ENCODE measurements at places on chromosomes 1 and 21.

- no peak for DNase-seq
Observed at GRCh38 chr1:216740331-216740730, 17.1 kb upstream of the ESRRG start.

DNA sequence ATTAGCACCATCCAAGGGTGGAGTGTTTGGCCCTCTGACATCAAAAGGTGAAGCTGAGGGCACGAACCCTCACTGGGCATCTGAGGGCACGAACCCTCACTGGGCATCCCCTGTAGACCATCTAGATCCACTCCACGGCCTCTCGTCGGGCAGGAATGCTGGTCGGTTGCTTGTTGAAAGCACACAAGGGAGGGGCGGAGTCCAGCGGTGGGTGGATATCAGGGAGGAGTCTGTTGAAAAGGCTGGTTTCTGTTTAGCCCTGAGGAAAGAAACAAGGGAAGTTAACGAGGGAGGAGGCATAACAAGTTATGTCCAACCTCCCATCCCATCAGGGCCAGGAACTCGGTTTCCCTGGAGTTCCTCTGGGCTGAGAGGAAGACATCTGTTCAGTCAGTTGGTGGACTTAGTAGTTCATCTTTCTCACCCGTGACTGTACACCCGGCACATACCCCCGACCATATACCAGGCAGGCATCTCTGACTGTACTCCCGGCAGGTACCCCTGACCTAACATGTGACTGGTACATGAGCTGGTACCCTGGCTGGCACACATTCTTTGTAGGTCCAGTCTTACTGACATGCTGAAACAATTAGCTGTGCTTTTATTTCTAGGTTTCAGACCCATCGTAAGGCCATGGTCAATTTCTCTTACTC, 32.1 kb upstream of the PDE9A start:
- no peak for DNase-seq

DNA sequence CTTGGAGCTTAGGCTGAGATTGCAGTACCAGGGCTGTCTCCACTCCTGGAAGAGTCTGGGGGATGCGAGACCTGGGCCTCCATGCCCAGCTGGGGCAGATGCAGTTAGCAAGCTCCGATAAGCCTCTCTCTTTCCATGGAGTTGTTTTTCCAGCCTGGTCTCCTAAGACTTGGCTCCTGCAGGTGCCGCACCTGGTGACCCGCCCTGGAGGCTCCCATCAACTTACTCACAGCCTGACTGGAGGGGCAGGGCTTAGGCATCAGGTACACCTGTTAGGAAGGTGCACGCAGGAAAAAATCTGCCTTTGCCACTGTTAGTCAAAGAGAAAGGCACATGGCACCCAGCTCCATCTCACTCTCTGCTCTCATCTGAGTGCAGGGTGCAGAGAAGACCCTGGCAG, 198.1 kb upstream of the TMEM51 start:
- DNase-seq = no peak

GRCh38 chr1:11800756-11801433, 4.9 kb downstream of the MTHFR start:
- DNase-seq = no peak

- DNase-seq = no peak
Observed at GRCh38 chr1:67683316-67683715, 1.7 kb upstream of the GADD45A start.

GRCh38 chr1:212667223-212668139, 32.2 kb downstream of the BATF3 start:
- DNase-seq = no peak

DNA sequence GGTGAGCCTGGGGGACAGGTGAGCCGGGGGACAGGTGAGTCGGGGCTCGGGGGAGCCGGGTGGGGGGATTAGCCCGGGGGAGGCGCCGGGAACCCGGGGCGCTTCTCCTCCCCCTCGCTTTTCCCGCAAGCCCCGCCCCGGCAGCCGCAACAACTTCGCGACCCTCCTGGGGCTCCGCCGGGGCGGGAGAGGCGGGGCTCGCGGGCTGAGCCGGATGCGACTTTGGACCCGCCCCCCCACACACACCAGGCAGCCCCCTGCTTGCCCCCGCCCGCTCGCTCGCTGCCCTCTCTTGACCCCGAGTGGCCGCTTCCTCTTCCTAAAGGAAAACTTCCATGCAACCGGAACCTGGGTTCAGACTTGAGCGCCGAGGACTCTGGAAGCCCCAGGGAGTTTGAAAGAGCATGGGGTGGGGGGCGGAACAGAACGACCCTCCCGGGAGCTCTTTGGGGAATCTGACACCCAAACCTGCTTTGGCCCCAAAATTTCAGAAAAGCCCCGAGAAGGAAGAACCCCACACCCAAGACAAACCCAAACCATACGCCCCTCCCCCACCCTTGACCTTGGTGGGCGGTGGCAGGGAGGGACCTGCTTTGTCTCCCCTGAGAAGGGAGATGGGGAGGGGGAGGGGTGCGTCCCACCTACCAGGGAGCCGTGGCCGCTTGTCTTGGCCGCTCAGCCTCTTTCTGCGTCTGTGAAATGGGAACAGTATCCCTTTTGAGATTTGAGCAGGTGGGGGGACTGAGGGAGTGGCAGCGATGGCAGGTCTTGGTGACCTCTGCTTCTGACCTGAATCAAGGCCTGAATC, 550 bp downstream of the ARHGEF16 start:
- no peak for DNase-seq

- no peak for DNase-seq
Observed at GRCh38 chr1:99656701-99657100, 10.8 kb downstream of the PALMD start.

GRCh38 chr1:33724348-33724747, 139.5 kb upstream of the HMGB4 start:
- no peak for DNase-seq

DNA sequence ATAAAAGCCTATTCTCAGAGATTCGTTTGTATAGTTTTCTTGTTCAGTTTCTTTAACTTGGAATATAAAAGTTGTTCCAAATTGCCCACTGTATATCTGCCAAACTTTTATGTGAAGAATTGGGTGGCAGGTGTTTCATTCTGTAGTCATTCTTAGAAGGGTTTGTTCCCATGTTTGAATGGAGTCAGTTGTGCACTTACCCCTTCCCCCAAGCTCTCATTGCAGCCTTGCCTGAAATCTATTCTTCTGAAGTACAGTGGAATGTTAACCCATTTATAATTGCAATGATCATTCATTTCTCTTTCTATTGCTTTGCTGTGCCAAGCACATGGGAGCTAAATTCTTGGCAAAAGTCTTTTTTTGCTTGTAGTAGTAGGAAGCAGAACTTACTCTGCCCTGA, 375.3 kb upstream of the C1orf87 start:
- DNase-seq = no peak

DNA sequence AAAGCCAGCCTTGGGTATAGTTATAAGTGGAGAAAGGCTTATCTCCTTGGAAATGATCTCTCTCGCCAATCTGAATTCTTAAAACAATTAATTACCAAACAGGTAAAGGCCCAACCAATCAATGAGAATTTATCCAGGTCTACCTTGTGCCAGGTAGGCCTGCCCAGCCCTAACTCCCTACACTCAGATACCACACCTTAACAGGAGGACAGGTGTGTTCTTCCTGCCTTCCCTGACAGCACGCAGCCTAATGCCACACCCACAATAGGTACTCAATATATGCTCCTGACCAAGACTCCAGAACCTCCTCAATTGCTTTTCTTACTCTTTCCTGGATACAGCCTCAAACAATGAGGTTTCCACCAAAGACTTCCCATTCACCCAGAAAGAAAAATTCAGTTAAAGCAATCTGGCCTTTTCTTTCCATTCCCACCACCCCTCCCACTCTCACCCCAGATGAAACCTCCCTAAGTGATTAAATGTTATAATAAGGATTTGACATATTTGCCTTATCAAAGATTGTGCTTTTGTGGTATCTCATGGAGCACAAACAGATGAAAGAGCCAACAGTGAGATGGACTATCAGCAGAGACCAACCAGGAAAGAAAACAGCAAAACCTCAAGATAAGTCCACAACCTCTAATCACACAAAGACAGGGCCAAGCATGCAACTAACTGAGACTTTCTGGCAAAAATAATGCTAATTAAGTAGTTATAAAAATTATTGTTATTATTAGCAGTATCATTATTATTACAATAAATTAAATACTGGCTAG, 25.6 kb downstream of the TRABD2B start:
- DNase-seq = no peak

DNA sequence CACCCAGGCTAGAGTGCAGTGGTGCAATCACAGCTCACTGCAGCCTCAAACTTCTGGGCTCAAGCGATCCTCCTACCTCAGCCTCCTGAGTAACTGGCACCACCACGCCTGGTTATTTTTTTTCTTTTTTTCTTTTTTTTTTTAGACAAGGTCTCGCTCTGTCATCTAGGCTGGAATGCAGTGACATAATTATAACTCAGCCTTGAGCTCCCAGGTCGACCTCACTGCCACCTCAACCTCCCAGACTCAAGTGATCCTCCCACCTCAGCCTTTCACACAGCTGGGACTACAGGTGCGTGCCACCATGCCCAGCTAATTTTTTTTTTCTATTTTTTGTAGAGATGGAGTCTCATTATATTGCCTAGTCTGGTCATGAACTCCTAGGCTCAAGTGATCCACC, 66.9 kb upstream of the ECE1 start:
- DNase-seq = no peak

- DNase-seq = peak; percentile 63
Observed at GRCh38 chr1:10960411-10961299, 51.8 kb upstream of the TARDBP start.

DNA sequence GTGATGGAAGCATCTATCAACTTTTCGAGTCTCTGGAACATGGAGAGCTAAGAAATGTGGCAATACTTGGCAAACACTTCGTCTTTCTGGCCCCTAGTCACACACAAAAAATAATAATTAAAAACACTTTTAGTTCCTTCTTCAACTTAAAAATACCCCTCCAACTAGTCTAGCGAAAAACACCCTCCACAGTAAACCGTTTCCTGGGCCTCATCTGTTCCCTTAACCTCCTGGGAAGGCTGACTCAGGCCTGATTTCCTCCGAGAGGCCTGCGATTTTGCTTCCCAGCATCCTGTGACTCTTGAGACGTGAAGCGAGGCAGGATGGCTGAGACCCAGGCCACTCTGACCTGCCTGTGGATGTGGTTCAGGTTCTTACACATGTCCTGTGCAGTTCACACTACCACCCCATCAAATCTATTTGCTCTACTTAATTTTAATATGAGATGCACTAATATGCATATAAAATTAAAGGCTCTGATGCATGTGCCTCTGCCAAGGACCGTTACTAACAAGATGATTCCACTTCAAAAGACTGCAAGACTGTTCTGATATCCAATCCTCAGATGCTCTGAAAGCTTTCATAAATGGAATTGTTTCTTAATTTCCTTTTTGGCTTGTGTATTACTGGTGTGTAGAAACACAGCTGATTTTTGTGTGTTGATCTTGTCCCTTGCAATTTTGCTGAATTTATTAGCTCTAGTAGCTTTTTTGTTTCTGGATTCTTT, 3.5 kb downstream of the NAV1 start:
- DNase-seq = no peak

GRCh38 chr21:22657781-22658180, 1659.6 kb downstream of the NCAM2 start:
- DNase-seq = no peak

- no peak for DNase-seq
Observed at GRCh38 chr1:223246476-223247112, 103.5 kb upstream of the TLR5 start.

DNA sequence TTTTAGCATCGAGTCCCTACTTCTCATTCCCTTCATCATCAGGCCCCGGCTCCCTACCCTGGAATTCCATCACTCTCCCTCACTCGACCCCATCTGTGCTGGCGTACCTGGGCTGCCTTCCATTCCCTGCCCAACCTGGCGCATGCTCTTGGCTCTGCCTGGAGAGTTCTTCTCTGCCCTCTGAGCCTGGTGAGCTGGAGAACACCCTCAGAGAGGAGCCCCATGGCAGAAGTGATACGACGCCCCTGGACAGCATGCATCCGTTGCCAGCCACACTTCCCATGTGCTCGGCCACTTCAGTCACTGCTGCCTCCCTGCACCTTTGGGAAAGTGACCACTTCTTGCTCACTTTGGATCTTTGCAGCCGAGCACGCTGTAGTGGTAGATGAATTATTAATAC, 30.1 kb downstream of the OLFML2B start:
- no peak for DNase-seq

DNA sequence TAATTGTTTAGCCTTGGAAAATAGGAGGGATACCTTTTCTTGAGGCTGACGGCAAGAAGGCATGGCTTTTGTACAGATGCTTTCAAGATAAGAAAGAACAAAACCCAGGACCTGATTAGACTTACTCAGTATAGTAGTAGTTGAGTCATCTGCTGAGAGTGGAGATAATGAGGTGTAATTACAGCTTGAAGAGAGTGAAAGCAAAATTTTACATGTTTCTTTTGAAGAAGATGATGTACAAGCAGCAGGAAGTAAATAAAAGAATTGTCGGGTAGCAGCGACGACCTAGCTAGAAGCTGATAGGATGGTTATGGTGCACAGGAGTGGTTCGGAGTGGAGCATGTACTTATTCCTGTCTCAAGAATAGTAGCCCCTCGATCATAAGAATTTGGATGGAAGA, 6.6 kb downstream of the ANGPTL1 start:
- no peak for DNase-seq

DNA sequence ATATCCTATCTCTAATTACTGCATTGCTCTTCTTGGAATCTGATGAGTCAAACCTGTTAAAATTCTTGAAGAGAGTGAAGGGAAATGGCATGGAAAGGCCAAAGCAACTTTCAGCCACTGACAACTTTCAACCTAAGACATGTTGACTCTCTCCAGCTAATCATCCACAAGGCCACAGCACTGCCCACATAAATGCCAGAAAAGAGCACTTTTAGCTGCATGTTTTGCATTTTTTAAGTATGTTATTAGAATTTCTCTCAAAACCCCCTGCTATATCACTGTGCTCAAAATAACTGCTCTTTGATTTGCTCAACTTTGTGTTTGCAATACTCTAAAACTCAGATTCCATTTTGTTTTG, 352.5 kb downstream of the ADGRL2 start:
- no peak for DNase-seq

GRCh38 chr1:17680308-17680707, 74.8 kb upstream of the ACTL8 start:
- no peak for DNase-seq

- no peak for DNase-seq
Observed at GRCh38 chr1:208513799-208514198, 269.6 kb upstream of the PLXNA2 start.

DNA sequence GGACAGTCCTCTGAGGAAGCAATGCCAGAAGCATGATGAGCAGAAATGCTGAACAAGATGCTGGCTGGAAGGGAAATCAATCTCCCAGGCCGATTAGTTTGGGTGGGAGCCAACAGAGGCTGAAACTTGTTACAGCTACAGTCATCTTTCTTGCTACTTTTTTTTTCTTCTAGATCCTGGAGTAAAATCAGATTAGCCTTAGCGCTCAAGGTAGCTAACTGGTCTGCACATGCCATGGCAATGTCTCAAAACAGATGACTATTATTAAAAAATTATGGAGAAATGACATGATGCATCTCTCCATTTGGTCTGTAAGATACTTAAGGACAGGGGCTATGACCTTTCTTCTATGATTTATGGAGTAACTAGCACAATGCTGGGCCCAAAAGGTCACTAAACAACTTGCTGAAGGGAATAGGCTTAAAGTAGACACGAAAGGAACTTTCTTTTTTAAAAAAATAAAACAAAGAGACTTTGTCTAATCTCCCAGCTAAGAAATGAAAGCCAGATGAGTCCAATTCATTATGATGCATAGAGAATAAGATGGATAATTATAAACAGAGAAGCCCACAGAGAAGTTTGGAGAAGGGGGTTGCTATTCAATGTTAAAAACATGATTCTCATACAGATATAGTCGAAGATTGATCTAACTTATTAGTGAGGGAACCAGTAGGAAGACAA, 42.5 kb downstream of the UTP25 start:
- no peak for DNase-seq
